Stimulated activated CD4-positive, alpha-beta T cell treated with anti-CD3 and anti-CD28 coated beads, TNF-alpha, amount 100 ng/mL, for 1 hour (primary cell): ENCODE measurements at places on chromosomes 16 and 17.

- DNase-seq: no peak
These were observed 31.5 kb upstream of the NOL11 start for GRCh38 chr17:67686241-67686640.

- no peak for DNase-seq
These were observed 9.1 kb downstream of the FOXK2 start for GRCh38 chr17:82528484-82529265.

DNA sequence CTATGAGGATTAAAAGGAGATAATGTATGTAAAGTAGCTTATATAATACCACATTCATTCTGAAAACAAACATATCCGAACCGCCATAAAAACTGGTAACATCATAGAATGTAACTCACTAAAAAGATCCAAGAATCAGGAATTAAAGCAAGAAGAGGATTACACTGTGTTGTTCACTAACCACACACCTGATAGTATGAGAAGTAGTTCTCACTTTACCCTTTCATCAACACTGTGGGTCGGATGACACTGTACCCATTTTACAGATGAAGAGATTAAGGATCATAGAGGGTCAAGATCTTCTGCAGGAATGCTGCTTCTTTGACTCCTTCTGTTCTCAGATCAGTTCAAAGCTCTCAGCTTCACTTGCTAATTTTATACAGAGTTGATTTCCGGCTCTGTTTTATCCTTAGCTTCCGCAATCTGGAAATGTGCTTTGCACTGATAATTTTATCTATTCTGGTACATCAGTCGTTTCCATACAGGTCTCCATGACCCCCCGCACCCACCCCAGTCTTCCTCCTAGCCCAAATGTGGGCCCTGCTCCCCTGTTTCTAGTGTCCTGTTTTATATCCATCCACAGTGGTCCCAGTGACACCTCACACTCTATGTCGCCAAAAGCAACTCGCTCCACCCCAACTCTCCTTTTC, 288.6 kb upstream of the CCL2 start:
- no peak for DNase-seq

DNA sequence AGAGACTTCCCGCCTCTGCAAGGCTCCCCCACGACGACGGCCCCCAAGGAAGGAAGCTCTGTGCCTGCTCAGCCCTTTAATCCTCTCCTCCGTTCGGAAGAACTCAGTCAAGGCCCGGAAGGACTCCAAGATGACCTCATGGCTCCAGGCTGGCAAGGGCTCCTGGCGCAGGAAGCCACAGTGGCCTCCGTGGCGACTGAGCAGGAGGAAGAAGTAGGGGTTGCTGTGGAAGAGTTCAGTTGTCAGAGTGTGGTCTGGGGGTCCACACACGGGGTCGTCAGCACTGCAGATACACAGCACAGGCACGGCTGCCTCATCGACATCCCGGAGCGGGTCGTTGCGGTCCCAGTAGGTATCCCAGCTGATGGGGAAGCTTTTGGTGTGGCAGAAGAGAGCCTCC, 4.2 kb downstream of the ABHD15 start:
- DNase-seq: no peak

DNA sequence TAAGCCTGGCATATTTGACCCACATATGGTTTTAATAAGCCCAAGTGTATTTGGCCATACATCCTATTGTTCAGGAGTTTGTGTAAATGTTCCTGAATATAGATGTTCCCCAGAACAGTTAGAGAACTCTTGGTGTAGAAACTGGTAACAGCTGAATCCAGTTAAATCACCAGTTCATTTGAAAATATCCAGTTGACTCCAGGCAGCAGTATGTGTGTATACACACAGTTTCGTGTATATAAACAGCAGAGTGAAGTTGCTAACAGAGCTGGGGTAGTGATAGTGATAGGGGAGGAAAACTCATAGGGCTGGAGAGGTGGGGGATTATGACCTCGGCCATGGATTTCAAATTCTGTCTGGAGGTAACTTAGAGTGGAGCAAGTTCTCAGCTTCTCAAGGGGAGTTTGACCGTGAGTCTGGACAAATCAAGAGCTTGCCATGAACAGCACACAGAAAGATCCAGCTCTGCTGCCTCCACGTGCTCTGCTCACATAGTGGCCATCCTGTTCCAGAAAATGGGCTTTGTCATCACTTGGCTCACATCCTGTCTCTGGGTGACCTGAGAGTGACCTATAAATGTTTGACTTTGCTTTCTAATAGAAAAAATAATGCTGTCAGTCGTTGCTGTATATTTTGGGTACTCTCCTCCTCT, 30.6 kb upstream of the MMD start:
- no peak for DNase-seq

DNA sequence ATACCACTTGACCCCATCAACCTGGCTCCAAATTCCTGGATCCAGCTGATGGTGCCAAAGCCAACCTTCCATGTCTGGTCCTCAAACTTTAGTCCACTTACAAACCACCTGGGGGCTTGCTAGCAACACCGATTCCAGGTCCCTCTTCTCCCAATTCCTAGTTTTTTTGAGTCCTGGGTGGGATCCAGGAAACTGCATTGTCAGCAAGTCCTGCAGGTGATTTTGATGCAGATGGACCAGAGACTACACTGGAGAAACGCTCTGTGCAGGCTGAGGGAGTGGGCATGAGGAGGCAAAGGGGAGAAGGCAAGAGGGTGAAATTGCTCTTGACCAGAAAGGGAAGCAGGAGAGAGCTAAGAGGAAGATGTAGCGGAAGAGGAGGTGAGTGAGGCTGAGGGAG, 21.0 kb upstream of the NOS2 start:
- DNase-seq: no peak

DNA sequence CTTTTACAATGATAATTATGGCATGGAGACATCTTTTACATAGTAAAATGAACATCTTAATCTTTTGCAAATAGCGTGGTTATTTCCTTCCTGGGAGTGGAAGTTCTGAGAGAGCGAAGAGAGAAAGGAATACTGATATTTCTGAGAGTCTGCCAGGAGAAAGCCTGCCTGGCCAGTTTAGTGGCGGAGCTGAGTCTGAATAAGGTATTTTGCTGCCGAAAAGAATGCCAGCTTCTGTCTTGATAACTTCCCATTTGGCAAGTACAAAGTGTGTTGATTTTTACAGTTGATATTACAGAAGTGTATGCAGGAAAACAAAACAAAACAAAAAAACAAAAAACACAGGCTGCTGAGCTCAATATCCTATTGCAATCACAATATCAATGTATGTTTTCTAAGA, 55.9 kb downstream of the KCNJ2 start:
- DNase-seq: no peak

GRCh38 chr17:31226950-31227349, 70.1 kb downstream of the OMG start:
- DNase-seq: no peak

DNA sequence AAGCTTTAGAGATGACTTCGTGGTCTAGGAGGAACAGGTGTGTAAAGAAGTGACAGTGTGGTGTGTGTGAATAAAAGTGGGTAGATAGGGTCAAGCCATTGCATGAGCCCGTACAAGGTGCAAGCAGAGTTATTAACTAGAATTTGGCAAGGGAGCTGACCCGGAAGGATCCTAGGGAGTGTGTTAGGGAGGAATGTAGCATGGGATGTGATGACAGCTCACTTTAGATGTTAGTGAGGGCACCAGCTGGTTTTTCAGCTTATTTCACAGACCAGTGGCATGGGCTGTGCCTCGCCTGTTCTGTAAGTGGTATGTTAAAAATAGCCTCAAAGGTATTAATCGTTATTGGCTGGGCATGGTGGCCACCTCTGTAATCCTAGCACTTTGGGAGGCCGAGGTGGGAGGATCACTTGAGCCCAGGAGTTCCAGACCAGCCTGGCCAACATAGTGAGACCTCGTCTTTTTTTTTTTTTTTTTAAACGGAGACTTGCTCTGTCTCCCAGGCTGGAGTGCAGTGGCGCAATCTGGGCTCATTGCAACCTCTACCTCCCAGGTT, 8.3 kb downstream of the ANKRD40CL start:
- no peak for DNase-seq
